ENCODE measurements at places on chromosomes 13 and 19.
A peak's percentile ranks its signal among the peaks of the same experiment; 100 is the strongest.

DNA sequence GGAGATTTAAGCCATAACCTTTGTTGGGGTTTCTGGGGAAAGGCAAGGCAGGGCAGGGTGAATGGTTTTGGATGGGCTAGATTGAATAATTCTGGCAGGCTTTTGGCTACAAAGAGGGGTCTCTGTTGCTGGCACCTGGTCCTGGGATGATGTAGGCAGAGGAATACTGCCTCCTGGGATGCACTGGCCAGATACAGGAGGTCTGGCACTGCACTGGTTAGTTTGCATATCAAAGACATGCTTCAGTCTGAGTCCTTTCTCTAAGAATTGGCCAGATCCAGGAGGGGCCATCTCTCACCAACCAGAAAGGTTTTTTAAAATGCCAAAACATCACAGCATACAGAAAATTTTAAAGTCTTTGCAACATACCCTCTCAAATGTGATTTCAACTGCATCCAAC lies 8.0 kb upstream of the MEDAG start:
- no peak for DNase-seq

DNA sequence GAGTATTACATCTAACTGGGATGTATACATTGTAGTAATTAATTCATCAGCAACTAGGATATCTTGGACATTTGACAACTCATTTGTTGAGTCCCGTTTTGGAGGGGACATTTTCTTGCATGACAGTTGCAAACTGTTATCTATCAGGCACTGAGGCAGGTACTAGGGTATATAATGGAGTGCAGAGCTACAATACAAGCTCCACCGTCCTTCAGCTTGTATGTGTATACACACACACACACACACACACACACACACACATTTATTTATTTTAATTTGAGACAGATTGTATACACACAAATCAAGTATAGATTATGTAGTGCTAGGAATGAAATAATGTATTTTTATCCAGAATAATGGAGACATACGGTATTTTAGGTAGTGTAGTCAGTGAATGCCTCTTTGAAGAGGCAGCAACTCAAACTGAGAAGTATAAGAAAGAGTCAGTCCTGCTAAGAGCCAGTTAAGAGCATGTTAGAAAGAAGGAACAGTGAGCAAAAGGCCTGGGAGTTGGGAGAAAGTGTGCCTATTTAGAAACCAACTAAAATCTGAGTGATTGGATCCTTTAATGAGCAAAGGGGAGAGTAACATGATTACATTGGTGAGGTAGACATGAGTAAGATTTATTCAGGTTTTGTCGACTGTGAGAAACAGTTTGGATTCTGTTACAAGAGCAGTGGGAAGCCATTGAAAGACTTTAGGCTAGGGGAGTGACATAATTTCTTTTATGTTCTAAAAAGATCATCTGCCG lies 74.5 kb downstream of the NBEA start:
- DNase-seq, result no peak

DNA sequence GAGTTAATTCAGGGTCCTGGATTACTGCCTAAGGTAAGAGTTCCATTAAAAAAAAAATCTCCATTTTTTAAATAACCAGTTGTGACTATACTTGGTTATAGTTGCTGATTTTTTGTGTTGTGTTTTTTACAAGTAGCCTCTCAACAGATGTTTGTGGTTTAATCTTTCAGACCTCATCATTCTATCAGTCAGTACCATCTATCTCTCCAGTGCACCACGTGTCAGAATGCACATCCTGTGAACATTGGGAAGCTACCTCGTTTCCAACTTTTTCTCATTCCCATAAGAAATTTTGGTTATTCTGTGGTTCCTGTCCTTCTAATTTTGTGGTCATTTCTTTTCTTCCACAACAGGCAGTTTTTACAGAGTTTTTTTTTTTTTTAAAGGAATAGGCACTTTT lies 39.2 kb downstream of the WDFY2 start:
- no peak for DNase-seq

DNA sequence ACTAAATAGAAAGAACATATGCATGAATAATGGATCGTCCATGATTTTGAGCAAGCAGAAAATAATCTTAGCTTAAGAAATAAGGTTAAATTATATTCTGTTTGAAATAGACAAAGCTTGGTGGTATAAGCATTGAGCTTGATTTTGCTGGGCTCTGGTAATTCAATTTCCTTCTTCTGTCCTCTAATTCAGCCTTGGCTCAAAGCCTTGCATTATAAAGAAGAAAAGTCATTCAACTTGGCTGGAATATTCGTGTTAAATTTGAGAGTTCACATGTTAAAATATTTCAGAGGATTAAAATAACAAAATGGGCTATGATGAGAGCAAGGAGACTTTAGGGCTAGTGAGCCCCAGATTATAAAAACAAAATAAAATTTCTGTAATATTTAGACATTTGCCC lies 415.4 kb upstream of the PCDH20 start:
- no peak for DNase-seq

DNA sequence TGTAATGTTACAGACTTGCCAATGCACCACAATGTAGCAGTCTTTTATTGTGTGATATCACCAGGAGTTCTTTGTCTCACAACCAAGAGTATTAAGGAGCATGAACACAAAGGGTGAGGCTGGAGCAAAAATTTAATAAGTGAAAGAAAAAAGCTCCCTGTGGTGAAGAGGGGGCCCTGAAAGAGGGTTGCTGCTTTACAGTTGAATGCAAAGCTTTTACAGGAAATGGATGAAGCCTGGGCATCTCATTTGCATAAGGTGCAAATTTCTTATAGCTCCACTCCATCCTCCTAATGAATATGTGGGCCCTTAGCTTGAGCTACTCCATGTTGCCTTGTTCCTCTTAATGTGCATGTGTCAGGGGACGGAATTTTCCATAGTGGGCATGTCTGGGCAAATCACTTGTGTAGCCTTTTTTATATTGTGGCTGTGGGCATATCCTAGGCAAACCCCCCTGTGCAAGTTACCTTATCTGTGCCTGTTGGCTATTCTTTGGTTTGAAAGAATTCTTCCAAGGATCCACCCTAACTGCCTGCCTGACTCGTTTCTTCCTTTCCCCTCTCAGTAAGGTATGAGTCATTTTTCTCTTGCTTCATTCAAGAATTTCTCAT lies 45.3 kb upstream of the TRPC4 start:
- DNase-seq, result no peak

GRCh38 chr13:94559222-94559795 lies 36.6 kb downstream of the TGDS start:
- no peak for DNase-seq

DNA sequence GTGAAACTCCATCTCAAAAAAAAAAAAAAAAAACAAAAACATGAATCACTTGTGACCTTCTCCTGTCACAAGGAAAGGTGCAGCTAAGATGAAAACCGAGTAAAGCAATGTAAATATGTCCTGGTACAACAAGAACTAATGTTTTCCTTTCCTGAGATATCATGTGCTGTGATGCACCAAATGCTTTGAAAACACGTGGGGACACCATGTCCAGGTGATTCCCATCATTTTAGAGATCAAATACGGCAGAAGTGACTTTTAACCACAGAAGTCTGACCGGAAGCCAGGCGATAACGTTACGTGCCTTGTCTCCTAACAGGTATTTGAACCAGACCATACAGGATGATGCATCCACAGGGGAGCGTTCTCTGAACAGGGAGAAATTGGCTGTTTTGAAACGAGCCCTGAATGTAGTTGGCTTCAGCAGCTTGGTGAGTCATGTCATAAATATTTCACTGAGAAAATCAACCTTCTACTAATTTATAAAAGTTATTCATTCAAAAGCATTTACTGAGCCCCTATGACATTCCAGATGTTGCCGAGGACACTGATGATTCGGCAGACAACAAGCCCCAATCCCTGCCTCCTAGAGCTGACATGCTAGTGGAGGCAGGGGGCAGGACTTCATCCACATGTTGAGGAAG lies 328.1 kb downstream of the MYO16 start:
- DNase-seq, result peak; percentile 44

DNA sequence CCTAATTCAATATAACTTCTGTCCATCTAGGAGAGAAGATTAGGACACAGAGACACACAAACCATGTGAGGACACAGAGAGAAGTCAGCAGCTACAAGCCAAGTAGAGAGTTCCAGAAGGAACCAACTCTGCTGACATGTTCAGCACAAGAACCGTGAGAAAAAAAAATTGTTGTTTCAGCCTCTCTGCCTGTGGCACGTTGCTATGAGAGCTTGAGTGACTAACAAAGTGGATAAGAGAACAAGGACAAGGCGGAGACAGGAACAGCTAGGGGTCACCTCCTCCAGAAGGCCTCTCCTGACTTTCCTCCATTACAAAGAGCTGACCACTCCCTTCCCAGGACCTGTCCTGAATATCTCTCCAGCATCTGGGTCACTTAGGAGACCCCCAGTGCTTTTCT lies 5.6 kb upstream of the SIGLEC12 start:
- DNase-seq, result no peak

GRCh38 chr19:35518313-35518712 lies 4.9 kb upstream of the DMKN start:
- DNase-seq, result no peak

- no peak for DNase-seq
These were observed 93.1 kb downstream of the PCDH17 start for GRCh38 chr13:57724486-57725272.

DNA sequence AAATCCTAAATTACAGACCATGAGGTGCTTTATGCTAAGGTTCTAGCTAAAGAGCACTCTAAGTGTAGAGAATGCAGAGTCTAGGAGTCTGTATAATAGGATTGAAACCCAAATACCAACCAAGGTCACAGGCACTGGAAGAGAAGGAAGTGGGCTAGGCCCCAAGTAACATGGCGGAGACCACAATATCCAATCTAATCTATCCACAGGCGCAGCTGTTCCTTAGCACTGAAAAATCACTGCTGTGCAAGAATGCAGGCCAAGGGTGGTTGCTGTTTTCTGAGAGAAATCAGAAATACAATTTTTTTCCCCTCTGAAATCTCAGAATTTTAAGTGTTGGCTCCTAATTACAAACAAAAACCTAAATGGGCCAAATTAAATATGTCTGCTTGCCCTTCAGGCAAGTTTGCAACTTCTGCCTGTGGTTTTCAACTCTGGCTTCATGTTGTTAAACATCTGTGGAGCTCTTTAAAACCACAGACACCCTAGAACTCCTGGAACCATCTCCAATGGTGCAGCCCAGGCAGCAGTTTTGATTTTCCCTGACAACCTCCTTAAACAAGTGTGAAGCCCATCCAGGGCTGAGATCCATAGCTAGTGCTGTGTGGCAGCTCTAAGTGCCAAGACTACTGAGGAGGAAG lies 6.1 kb downstream of the RANBP3 start:
- no peak for DNase-seq

DNA sequence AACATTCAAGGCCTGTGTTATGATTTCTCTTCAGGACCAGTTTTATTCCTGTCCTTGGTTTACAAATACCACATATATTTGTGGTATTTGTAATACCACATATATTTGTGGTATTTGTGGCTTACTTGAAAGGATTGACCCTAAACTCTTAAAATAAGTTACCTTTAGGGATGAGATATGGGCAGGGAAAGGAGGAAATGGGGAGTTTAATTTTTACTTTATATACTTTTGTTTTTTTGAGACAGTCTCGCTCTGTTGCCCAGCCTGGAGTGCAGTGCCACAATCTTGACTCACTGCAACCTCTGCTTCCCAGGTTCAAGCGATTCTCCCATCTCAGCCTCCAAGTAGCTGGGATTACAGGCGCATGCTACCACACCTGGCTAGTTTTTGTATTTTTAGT lies 2.3 kb upstream of the TGDS start:
- DNase-seq, result no peak

Data from T1000 (cell line).